Adipocyte (in vitro differentiated cells): ENCODE measurements at places on chromosomes 2 and 18.

DNA sequence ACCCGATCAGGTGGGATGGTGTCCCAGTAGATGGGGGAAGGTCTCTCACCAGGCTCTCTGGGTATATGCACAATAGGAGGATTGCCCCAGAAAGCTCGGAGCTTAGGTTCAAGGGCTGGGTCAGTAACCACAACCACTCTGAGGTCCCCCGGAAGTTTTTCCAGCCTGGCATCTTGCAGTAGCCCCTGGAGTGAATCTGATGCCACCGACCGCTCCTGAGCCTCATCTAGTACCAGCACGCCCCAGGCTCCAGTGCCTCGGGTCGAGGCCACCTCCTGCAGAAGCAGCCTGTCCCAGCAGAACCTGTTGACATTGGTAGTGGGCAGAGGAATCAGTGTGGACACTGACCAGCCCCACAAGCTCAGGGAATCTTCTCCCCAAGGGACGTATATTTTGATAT is 2.0 kb downstream of the DQX1 start:
- no peak for DNase-seq

DNA sequence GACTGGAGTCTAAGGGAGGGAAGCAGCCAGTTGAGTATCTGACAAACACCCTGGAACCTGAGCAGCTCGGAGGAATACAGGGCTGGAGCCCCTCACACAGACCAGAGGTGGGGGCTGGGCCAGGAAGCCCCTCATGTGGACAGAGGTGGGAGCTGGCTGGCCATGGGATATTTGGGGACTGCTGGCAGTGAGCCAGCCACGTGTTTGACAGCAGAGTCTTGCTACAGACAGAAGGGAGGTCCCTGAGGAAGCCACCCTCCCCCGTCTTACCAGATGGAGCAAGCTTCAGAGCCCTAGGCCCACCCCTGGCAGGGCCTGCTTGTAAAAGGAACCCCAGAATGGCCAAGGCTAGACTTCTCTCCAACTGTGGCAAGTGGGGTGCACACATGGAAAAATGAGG is 3.6 kb upstream of the MTERF4 start:
- DNase-seq = no peak

DNA sequence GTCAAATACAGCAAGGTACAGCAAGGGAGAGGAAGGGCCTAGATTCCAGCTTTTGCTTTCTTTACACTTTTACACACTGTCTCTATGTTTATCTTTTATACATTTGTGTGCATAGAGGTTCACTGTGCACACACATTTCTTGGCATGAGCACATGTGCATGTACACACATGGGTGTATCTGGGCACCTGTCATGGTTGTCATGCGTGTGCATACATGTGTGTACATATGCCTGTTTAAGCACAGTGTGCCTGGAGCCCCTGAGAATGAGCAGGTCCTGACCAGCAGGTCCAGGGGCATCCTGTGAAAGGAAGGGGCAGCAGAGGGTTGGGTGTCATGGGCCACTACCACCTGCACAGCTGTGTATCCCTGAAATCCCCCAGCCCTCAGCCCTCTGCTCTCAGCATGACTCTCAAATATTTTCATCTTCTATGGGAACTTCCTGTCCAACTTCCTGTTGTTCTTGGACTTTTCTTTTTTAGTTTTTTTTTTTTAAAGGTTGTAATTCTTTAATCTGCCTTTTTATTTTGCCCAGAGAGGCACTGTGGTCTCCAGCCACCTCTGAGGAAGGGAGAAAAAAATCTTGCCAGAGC is 97.0 kb upstream of the EPAS1 start:
- DNase-seq = no peak

DNA sequence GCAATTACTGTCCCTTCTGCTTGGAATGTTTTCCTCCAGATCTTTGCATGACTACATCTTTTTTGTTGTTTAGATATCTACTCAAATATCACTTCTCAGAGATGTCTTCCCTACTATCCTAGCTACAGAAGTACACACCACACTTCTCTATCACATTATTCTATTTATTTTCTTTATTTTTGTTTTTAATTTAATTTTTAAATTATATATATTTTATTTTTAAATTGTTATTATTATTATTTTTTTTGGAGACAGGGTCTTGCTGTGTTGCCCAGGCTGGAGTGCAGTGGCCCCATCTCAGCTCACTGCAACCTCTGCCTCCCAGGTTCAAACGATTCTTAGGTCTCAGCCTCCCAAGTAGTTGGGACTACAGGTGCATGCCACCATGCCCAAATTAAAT is 106.7 kb downstream of the TAF4B start:
- DNase-seq = no peak

- DNase-seq = peak; percentile 70
These were observed 775 bp downstream of the SPRED2 start for GRCh38 chr2:65431421-65432226.

- DNase-seq = no peak
These were observed 94.9 kb upstream of the MGAT4A start for GRCh38 chr2:98825858-98826257.

- DNase-seq = no peak
These were observed 322.3 kb upstream of the TFPI start for GRCh38 chr2:187876554-187876953.

DNA sequence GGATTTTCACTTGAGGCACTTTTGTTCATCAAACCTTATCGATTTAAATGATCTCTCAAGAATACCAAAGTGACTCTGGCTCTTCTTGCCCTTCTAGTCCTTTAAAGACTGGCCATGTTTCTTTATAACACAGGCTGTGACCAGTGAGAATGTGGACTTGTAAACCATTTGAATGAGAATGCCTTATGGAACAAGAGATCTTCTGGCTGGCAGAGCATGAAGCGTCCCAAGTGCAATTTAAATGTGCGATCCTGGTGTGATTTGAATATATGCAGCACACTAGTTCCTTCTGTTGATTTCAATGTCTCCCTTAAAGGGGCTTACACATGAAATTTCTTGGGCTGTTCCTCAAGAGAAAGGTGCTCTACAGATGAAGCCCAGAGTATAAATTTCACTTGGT is 262.4 kb upstream of the CCDC68 start:
- no peak for DNase-seq
